ENCODE measurements at places on chromosomes 2 and 18.

- no peak for DNase-seq
These were observed 279.8 kb downstream of the TNS1 start for GRCh38 chr2:217722883-217723472.

GRCh38 chr2:156630579-156631337 is 194.6 kb downstream of the GPD2 start:
- DNase-seq: no peak

- DNase-seq: no peak
These were observed 27.1 kb downstream of the STPG4 start for GRCh38 chr2:47127862-47128543.

DNA sequence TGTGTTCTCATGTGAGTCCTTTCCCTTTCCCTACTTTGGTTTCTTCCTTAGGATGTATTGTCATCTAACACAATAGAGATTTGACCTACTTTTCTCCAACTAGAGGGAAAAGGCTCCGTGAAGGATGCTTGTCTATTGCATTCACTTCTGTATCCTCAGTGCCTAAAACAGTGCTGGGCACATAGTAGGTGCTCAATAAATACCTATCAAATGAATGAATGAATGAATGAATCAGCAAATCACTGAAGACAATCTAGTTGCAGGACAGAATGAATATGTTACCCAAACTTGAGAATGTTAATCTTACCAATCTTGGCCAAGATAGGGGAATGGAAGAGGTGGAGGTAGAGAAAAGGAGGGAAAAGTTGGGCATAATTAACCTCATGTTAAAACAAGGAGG is 277.0 kb upstream of the FBXO11 start:
- DNase-seq: no peak

- no peak for DNase-seq
These were observed 11.0 kb downstream of the MAP3K20 start for GRCh38 chr2:173086518-173087213.

- no peak for DNase-seq
These were observed 195.7 kb upstream of the TMEFF2 start for GRCh38 chr2:192390401-192390800.

- no peak for DNase-seq
These were observed 192.8 kb downstream of the ARHGAP15 start for GRCh38 chr2:143321994-143322393.

DNA sequence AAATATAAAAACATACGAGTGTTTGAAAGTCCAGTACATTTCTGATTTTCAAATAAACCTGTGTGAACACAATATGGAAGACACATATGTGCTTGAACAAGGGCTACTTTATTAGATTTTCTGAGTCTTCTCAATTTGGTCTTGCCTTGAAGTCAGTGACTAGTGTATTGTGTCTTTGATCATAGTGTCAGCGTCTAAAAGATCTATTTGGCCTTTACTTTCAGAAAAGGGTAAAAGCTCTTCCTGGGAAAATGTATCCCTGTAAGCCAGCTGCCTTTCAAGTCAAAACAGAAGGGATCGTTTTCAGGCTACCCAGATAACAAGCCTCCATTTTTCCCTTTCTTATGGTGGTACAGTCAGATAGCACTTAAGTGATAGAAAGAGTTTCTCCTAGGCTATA is 471.9 kb downstream of the CMPK2 start:
- no peak for DNase-seq

Data from hippocampal formation (tissue), 2 donors.